Airway epithelial cell (primary cell): ENCODE measurements at places on chromosomes 13 and 19. TPM values are rescaled to one million over a fixed set of nuclear protein-coding genes. Genes with fewer than 3 reads are reported as not detected.

Gene SERPINE3
- total RNA-seq: not detected in 2 replicates

Gene EDDM13
- 1.3 TPM in 1 of 2 replicates, not detected in the other for total RNA-seq

Gene SLC10A2
- total RNA-seq: not detected in 2 replicates

Gene PSG6
- not detected in 2 replicates for total RNA-seq

Gene IL11
- 5.5 and 6.1 TPM in 2 replicates for total RNA-seq

Gene C19orf67
- not detected in 2 replicates for total RNA-seq

Gene FXYD1
- total RNA-seq: not detected in 2 replicates

Gene FCER2
- total RNA-seq: not detected in 2 replicates

Gene FGF21
- total RNA-seq: not detected in 2 replicates

Gene CTXN1
- 6.7 and 7.8 TPM in 2 replicates for total RNA-seq

Gene NEK5
- 0.07 and 0.14 TPM in 2 replicates for total RNA-seq

Gene ANGPTL4
- total RNA-seq: 55.1 and 67.8 TPM in 2 replicates

Gene TEX26
- not detected in 2 replicates for total RNA-seq

Gene CEACAM21
- total RNA-seq: not detected in 2 replicates

Gene PALM3
- 0.07 TPM in 1 of 2 replicates, not detected in the other for total RNA-seq

Gene TMTC4
- 14.4 and 18.2 TPM in 2 replicates for total RNA-seq

Gene ZNF493
- total RNA-seq: 3.2 and 7.4 TPM in 2 replicates

Gene PSG5
- 0.35 TPM in 1 of 2 replicates, not detected in the other for total RNA-seq

Gene GIPR
- total RNA-seq: 1.2 and 3.7 TPM in 2 replicates

Gene LSM4
- total RNA-seq: 484 and 512 TPM in 2 replicates

Gene ZNF837
- 2.9 and 3.1 TPM in 2 replicates for total RNA-seq
